Skeletal muscle cell (primary cell): ENCODE measurements at places on chromosomes 4 and X.

DNA sequence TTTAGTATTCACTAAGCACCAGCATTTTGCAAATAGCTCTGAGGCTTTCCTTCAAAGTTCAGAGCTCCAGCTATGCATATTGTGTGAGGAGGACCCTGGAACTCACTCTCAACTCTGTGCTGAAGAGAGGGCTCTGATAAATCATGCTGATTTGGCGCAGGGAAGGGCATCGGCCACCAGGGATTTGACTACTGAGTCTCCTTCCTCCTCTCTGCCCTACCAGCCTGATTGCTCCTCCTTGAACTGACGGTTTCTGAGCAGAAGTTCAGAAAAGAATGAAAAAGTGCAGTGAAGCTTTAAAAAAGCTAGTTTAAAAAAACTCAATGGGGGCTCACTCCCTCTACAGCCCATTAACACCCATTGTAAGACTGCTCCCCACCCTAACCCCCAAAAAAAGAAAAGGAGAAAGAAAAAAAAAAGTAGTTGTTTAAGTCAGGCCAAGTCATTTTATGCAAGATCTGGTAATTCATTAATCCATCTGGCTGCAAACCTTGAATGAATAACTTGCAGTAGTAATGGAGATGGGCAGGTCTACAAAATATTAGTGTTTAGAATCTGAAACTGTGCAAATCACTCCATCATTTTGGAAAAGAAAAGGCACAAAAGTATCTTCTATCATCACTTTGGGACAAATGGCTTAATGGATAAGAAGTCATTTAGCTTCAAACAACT is 13.3 kb downstream of the PPARGC1A start:
- no peak for DNase-seq

DNA sequence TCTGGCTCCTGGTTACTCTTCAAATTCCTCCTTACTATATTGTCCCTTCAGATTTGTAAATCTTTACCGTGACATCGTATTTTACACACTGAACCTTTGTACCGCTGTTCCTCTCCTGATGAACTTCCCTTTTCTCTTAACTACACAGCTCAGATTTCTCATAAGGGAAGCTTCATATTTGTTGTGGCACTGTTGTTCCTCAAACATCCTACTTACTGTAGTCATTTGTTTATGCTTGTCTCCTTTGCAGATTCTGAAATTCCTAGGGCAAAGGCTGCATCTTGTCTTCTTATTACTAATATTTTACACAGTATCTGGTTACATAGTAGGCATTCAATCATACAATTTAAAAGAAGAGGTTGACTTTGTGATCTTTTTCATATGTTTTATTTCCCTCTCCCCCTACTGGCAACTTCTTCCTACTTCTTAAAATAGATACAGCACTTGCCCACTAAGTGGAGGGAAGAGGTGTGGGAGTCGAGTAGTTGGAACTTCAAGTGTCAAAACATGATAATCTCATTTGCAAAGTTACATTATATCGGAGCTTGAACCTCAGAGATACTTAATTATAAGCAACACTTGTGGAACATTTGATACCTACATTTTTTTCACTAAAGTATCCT is 50.0 kb downstream of the TET2 start:
- no peak for DNase-seq

GRCh38 chr4:179585761-179586160 is 2143.5 kb upstream of the AGA start:
- no peak for DNase-seq

GRCh38 chr4:187017147-187017546 is 293.5 kb upstream of the FAT1 start:
- no peak for DNase-seq

DNA sequence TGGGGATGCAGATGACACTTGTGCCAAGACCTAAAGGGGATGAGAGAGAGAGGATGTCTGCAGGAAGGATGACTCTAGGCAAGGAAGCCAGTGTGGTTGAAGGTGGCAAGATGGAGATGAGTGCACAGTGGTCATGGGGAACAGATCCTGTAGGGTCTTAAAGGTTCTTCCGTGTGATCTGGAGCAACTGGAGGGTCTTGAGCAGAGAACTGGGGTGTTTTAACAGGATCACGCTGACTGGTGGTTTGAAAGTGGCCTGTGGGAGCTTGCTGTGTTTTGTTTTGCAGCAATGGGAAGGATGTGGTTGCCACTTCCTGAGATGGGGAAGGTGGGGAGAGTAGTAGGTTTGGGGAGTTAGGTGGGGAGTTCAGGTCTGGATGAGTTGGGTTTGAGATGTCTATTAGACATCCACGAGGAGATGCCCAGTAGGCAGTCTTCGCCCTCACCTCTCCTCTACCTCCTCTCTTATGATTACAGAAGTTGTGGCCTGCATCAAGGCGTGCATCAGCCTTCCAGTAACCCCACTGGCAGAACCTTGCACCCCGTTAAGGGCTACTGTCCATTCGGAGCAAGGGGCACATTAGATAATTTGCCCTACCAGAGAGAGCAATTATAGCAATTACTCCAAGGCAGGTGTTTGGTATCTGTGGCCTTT is 1.4 kb upstream of the STBD1 start:
- DNase-seq = no peak
